ENCODE measurements at places on chromosomes 16 and 17. TPM values are rescaled to one million over a fixed set of nuclear protein-coding genes. Genes with fewer than 3 reads are reported as not detected.

The AHSP gene
- total RNA-seq: not detected

The ALOX15 gene
- not detected for total RNA-seq

DNA sequence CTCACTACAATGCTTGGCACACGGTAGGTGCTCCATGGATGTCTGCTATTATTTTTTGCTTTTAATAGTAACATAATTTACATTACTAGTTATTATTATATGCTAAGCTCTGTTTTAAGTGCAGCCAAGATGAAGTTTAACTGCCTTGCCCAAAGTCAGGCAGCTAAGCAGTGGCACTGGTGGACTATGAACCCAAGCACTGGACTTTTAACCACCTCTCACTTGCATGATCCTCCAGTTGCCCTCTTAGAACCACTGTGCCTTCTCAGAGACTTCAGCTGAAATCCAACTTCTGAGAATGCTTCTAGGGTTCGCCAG lies 1.5 kb upstream of the ZNF207 start:
- DNase-seq: no peak

- no peak for DNase-seq
Observed at GRCh38 chr16:4426021-4426684, 485 bp downstream of the DNAJA3 start.

DNA sequence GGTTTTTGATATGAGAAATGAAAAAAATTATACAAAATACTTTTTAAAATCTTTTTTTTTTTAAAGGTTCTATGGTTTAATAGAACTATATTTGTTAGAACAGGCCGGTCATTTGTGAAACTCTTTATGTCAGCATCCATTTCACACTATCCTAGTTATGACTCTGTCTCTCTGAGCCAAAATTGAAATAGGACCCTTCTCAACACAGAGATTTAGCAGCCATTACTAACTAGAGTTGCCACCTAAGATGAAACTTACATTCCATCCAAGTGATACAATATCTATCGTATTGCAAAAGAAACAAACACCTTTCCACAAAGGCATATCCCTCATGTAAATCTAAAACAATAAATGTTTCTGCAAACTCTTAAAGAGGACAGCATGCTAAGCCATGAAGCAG lies 249.8 kb downstream of the CDH11 start:
- no peak for DNase-seq

DNA sequence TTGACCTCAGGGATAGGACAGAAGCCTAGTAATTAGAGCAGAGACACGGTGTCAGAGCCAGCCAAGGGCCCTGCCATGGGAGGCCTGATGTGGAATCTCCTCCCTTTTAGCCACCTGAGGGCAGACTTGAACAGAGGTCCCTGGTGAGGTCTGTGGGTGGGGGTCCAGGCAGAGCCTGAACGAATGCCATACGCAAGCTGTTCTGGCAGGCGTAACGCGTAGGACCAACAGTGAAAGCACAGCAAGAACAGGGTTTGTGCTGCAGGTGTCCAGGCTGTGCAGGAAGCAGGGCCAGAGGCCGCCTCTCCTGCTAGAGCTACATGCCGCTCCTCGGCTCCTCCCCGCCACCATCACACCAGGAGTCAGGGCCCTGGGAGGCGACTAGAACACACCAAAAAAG lies 81.9 kb upstream of the TBX2 start:
- no peak for DNase-seq

DNA sequence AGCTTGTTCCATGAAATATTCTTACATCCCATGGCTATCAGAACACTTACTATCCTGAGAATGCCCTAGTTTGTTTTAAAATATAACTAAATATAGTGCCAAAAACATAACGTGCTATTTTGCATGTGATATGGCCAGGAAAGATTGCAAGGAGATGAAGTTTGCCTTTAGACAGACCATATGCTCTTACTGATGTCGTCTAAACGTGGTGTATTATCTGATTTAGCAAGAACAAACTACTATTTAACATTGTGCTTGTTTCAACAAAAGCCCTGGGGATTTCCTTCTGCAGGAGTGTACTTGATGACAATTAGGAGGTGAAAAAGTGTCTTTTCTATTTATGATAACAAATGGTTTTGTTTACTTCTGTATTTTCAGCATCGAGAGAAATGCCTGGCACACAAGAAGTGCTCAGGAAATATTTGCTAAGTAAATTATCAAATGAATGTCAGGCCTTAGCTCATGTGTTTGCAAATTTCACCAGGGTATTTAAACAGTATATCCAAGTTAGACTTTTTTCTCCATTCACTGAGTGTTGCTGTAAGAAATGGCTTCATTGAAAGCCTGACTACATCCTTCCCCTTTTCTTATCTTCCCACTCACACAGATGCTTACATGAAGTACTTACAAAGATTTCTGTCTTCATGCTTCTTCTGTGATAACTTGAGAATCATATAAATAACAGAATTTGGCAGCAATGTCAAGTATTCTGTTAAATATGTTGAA lies 1033.6 kb downstream of the CDH8 start:
- DNase-seq: no peak

DNA sequence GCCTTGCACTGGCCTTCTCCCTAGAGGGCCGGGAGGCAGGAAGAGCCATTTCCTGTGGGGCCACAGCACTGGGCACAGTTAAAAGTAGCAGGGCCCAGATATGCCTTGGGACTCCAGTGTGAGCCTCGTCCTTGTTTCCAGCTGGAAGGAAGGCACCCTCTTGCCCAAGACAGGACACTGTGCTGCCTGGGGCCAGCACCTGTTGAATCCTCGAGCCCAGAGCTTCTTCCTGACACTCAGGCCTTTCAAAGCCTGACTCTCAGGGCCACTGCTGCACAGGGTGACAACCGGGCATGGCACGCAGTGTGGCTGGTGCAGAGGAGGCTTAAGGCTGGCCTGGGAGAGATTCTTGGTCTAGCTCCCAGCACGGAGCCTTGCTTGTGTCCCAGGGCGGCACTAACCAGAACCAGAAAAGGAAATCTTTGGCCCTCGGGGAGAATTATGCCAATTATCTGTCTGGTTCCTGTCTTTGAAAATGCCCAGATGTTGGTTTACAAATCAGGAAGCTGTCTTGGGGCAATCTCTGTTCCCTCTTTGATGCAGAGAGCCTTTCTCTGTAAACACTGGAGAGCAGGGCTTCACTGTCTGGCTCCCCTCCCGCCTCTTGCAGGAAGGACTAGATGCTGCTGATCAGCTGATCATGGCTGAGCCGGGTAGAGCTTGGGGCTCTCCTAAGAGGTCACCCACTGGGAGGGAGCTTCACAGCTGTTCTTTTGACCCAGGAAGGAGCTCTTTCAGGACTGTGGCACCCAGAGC lies 11.1 kb downstream of the LDHD start:
- DNase-seq: no peak

GRCh38 chr17:9890124-9890523 lies 14.9 kb downstream of the RCVRN start:
- no peak for DNase-seq

GRCh38 chr17:79952265-79952877 lies 83.3 kb downstream of the TBC1D16 start:
- DNase-seq: no peak

GRCh38 chr17:47072886-47073285 lies 93.8 kb upstream of the RPRML start:
- no peak for DNase-seq

DNA sequence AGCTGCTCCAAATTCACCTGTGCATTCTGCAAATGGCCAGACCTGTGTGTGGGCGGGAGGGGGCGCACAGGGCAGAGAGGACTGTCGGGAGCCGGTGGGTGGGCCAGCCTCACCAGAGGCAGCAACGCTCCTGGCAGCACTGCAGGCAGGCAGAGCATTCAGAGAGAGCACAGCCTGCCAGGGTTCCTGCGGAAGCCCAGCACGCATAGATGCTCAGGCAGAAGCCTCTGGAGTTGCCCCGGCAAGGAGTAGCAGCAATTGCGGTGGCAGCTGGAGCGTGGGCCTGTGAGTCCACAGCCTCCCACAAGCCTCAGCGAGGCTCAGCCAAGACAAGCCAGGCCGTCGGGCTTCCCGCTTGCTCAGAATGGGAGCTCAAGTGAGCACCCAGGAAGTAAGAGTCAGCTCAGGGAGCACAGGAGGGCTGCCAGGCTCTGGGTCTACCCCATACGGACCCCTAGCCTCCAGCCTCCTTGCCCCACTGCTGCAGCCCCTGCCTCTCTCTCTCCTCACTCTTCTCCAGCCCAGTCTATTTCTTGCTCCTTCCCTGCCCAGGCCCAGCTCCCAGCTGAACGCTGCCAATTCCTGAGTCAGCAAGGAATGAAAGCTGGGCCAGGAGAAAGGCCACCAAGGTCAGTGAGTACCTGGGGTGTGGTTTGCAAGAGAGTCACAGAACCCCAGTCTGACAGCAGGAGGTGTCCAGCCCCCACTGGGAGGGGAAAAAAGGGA lies 9.6 kb downstream of the EMC6 start:
- no peak for DNase-seq

GRCh38 chr17:49990331-49990730 lies 4.7 kb downstream of the DLX3 start:
- DNase-seq: no peak
